ENCODE measurements at places on chromosomes 2 and 18.
A peak's percentile ranks its signal among the peaks of the same experiment; 100 is the strongest.

GRCh38 chr2:39913648-39914461 lies 134.8 kb upstream of the THUMPD2 start:
- peak; percentile 89 for DNase-seq

DNA sequence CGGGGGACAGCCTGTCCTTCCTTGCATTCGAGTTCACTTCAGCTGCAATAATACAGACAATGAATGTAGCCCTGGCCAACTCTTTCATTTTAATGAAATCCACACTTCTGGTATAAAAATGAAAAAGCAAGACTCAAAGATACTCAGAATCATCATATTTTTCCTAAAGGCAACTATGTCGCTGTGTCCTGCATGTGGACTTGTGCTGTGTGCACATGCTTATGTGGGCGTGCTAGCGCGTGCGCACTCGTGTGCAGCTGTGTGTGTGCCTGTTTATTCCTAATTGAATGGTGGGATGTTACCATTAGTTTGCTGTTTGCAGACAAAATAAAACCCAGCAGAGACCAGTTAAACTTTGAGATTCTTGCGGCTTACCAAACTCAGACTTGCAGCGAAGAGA lies 49.6 kb downstream of the SMIM21 start:
- DNase-seq = peak; percentile 55

DNA sequence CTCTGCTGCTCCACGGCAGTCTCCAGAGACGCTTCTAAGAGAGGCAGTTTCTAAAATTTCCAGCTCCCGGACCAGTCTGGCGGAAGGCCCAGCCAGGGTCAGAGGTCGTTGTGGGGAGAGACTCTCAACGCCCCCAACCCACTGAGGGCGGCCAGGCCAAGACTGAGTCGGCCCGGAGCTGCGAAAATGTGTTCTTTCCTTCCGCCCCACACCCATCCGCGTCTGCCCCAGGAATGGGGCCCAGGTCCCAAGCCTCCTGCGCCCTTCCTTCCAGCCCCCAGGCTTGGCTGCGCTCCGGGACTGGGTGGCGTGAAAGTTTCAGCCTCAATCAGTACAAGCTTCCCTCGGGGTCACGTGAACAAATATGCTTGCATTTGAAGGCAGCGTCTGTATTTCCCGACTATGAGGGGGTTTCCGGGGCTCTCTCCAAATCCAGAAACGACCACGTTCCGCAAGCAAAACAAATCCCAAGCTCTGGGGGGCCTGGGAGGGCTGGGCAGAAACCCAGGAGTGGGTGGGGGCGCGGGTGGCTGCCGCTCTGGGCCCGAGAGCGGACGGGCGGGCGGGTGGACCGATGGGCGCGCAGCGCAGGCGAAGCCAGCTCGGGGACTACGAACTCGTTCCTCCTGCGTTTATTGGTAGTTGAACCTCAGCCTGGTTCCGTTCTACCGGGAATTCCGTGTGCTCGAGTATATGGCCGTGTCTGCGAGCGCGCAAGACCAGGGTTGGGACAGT lies 3.3 kb downstream of the HOXD3 start:
- DNase-seq = peak; percentile 68

- no peak for DNase-seq
These were observed 30.0 kb downstream of the ADCYAP1 start for GRCh38 chr18:934518-935133.

- DNase-seq = no peak
These were observed 71.6 kb upstream of the CYP1B1 start for GRCh38 chr2:38147333-38148121.

- DNase-seq = no peak
These were observed 8.5 kb upstream of the SP140L start for GRCh38 chr2:230318190-230319121.

DNA sequence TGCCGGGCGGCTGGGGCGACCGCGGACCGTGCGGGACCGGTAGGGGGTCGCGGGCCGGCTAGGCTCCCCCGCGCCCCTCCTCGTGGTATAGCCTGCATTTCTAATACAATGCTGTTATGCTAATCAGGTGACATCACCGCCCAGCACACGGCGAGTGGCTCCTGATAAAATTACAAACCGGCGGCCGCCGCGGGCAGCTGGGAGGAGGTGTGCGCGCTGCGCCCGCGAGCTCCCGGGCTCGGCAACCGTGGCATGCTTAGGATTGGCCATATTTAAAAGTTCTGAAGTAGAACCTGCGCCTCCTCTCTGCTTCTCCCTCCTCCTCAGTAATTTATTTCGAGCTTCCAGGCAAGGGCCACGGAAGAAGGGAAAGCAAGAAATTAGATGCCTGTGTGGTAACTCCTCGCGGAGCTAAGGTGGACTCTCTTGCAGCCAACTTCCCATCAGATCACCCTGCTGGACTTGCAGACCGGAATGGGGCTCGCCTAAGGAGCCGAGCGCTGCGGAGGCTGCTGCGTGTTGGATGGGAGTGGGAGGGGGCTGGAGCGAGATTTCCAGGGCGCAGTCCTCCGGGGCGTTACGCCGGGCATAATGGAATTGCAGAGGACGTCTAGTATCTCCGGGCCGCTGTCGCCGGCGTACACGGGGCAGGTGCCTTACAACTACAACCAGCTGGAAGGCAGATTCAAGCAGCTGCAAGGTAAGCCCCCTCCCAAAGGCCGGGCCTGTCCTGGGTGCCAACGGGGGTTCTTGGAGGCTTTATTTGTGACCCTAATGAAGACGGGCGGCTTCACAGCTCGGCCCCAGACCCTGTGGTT lies 102.3 kb downstream of the SPTBN1 start:
- DNase-seq = peak; percentile 93

DNA sequence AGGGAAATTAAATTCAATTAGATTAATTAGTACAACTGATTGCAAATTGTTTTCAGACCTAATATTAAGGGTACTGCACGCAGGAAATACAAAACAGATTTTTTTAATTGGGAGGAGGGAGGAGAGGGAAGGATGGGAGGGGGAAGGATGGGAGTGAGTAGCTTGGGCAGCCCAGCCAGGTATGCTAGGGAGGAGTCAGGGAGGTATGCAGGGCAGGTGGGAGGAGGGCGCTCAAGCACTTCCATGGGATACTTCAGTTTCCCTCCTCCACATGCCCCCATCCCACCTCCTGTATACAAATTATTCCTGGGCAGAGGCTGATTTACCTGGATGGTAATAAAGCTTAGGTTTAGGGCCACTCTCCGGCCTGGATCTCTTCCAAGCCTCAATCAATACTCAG lies 76.6 kb upstream of the CAPN13 start:
- DNase-seq = no peak

GRCh38 chr2:58419983-58420382 lies 178.9 kb upstream of the FANCL start:
- DNase-seq = no peak

DNA sequence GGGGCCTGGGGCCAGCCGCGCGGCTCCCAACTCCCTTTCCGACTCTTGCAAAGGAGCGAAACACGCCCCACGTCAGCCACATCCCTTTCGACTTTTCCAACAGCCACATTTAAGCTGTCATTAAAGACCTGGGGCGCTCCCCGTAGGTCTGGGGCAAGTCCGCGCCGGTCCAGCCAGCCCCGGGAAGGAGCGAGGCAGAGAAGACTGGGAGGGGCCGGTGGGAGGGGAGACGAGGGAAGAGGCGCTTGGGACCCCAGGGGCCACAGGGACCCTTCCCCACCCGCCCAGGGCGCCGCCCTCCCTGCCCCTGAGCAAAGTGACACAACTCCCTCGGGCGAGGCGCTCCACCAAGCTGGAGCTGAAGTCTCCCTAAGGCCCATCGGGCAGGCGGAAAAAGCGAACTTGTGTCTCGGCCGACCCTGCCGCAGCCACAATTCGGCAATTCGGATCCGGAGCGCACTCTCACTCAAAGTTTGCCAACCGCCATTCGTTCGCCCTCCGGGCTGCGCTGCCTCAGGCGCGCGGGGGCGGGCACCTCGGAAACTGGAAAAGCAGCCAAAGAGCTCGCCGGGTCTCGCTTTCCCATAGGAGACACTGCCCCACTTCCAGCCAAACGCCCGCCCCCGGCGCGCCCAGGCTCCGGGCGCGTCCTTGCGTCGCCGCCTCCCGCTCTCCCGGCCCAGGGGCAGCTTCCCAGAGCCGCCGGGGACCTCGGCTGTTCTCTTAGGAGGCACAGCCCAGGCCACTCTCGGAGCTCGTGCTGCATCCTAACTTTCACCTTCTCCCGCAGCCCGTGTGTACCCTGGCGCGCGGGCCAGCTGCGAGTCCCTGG lies 1.1 kb upstream of the KCTD1 start:
- DNase-seq = peak; percentile 66

DNA sequence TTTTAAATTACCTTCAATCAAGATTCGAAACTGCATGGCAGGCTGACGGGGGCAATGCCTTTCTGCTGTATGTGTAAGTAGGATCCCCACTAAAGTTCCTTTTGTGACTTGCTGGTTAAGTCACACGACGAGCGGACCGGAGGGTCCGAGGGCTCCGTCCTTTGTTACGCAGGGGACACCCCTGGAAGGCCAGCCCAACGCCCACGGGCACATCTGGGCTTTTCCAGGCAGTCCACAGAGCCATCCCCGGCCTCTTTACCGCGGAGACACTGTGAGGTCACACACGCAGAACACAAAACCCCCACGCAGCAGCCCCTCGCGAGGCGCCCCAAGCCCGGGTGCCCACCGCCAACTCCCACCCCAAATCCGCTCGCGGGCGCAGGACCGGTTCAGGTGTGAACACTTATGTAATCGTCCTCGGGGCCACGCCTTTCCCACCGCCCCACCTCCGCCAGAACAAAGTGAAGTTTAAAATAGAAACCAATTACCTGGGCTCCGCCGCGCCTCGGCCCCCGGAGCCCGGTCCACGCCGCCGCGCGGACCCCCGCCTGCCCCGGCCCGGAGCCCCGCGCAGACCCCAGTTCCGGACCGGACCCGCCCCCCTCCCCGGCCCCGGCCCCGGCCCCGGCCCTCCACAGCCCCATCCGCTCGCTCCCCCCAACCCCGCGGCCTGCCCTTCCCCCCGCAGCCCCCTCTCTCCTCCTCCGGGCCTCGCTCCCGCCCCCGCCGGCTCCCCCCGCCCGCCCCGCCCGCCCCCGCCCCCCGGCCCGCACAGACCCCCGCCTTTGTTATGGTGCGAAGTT lies 4.2 kb downstream of the ZNF516 start:
- peak; percentile 89 for DNase-seq

DNA sequence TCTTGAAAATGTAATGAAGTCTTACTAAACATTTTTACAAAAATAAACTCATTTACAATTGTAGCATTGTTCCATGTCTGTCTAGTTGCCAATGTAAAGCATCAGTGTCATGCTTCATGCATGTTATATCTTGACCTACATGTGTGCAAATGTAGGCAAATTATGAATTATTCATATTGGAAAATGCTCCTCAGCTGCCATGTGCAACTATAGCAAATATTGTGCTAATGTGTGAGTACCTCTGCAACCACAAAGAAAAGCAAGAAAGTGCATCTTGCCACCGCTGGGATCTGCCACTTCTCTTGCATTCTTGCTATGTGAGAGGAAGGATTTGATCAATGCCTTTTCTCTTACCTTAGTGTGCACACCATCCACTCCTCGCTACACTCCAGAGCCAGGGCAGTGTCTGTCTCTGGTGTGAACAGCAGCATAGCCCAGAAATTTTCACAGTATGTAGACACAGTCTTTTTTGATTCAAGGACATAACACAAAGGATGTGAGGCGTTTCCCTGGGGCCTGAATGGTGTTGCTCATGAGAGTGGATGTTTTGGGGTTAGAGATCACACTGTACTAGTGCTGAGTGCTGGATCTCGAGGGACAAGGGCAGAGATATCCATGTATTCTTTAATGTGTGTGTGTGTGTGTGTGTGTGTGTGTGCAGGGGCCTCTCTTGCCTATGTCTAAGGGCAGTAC lies 47.6 kb upstream of the HAAO start:
- DNase-seq = no peak

DNA sequence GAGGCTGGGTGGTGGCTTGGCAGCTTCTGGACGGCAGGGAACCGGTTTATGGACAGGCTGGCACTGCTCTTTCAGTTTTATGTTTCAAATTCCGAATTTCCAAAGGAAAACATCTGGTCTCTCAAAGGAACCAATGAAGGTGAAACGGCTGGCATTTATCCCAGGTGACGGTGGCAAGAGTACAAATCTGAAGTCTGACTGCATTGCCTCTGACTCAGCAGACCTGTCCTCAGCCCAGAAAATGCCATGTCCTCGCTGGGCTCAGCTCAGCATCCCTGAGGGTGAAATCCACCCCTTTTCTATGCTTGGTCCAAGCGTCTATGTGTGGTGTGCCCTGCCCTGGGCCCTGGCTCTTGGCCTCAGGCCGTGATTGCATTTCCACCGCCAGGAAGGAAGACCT lies 38.1 kb downstream of the NAPG start:
- no peak for DNase-seq

DNA sequence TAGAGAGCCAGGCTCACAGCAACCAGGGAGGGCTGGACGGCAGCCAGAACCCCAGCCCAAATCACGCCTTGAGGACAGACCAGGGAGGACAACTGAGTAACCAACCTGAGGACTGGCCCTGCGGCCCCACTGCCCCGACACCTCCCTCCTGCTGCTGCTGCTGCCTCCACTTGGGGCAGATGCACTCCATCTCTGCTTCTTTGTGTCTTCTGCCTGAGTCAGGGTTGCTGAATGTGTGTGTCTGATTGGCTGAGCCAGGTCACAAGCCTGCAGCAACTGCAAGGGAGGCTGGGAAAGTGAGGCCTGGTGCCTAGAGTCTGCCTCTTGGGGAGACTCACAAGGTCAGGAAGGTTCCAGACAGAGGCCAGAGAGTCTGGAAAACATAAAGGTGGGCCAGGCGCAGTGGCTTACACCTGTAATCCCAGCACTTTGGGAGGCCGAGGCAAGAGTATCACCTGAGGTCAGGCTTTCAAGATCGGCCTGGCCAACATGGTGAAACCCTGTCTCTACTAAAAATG lies 83.4 kb downstream of the ZFP36L2 start:
- DNase-seq = no peak

- no peak for DNase-seq
These were observed 58.8 kb downstream of the PRKRA start for GRCh38 chr2:178392215-178392614.

GRCh38 chr2:6923319-6923718 lies 6.1 kb downstream of the RNF144A start:
- DNase-seq = no peak

- DNase-seq = no peak
These were observed 795.2 kb downstream of the SLC4A3 start for GRCh38 chr2:220422676-220423075.

- no peak for DNase-seq
These were observed 259.8 kb upstream of the CCDC68 start for GRCh38 chr18:55219059-55219458.

DNA sequence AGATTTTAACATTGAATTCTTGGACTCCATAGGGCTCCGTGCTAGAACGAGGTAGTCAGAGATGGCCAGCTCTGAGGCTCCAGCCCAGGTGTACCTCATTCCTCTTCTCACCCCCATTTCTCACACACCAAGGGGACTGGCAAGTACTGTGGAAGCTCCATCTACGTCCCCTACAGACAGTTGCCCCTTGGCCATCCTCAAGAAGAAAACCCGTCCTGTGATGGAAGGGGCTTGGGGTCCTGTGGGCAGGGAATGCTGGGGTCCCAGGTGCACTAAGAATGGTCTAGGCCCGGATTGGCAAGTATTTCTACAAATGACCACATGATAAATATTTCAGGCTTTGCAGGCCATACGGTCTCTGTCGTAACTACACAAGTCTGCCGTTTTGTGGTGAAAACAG lies 110.3 kb downstream of the PDCL3 start:
- no peak for DNase-seq

All from stomach (tissue), 19 donors.